ENCODE measurements at places on chromosomes 7 and 10.

GRCh38 chr7:77309714-77310220, 106.4 kb downstream of the GSAP start:
- DNase-seq: no peak

DNA sequence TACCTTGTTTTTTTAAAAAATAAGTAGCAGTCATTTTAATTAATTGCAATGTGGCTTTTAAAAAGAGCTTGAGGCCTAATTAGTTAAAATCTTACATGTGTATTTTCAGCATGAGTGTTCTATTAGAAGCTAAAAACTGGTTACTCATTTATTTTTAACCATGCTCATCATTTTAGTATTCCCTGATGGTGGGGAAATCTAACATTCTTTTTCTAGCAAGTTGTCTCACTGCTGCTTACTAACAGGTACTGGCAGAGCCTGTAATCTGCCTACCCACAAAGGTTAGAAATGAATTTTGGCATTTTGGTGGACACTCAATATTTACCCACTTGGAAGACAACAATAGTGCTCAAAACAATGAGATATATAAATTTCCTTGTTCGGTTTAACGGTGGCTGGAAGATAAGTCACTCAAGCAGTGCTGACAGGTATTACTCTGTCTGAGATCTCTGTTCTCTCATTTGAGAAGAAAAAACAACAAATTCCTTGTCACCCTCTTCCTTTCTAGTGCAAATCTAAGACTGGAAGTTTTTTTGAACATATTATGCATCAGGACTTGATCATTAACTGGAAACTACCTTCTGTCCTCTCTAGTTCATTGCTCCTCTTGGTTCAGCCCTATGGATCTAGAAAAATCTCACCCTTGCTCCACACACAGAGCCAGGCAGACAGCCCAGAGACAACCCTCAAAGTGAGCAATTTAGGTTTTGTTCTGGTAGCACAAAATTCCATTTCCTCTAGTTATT, 83.3 kb downstream of the VWDE start:
- no peak for DNase-seq

- no peak for DNase-seq
Measured at GRCh38 chr10:11797281-11797680, 25.9 kb upstream of the PROSER2 start.

DNA sequence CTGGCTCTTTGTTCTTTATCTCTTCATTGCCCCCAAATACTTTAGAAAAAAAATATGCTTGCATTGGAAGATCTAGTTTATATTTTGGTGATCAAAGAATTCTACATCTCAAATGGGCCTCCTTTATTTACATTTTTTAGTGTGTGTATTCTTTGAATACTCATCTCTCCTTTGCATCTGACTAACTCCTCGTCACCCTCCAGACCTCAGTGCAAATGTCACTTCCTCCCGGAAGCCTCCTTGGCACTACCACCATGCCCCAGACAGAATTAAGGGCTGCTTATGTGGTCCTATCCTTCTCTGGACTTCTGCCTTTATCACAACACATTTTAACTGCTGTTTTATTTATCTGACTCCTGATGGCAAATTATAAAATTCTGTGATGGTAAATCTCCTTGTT, 52.0 kb upstream of the PPP1R3C start:
- no peak for DNase-seq

GRCh38 chr7:99643464-99643863, 26.7 kb downstream of the ZSCAN25 start:
- DNase-seq: no peak

Data from central memory CD8-positive, alpha-beta T cell (primary cell).